ENCODE measurements at places on chromosomes 12 and 14.

DNA sequence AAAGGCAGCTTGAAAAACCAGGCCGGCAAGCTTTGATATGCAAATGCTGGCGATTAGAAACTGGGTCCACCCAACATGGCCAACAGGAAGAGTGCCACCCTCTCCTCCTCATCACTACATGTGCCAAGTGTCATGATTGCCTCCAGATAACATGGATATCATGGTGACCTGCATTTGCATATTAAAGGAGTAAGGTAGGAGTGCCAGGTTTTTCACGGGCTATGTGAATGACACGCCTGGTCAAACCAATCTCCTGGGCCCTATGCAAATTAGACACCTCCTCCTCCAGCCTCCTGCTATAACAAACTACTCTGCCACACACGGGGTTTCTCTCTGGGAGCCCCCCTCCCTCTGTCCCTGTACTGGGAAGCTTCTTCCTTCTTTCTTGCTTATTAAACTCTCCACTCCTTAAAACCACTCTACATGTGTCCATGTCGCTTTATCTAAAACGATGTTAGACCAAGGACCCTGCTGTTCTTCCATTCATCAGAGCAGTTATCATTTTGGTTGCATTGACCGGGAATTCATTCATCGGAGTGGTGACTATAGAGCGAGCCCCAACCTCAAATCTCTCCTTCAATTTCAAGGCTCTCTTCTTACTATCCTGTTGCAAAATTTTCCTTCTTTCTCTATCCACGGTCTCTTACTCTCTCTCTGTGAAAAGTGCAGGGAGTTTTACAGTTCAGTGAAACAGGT is 27.5 kb downstream of the APOBEC1 start:
- DNase-seq = no peak

DNA sequence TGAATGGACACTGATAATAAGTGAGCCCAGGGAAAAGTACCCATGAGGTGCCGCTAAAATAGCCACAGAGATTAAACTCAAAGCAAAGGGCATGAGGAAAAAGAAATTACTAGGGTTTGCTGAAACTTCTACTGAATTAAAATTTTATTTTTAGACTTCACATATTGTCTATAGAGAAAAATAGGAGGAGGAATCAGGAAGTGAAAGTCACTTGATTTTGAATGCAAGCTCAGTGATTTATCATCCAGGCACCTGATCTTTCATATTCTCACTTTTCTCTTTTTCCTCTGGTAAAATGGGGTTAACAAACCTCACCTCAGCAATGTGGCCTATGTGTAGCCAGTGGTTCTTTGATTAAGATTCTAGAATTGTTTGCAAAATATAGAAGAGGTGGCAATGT is 479.8 kb downstream of the BCL11B start:
- no peak for DNase-seq

GRCh38 chr14:43338713-43339112 is 1168.4 kb downstream of the FSCB start:
- DNase-seq = no peak

- no peak for DNase-seq
Measured at GRCh38 chr12:98741196-98741555, 96.1 kb downstream of the APAF1 start.

GRCh38 chr12:6198985-6199530 is 1.1 kb upstream of the CD9 start:
- DNase-seq = no peak

- no peak for DNase-seq
Measured at GRCh38 chr14:29858299-29858698, 69.3 kb downstream of the PRKD1 start.

GRCh38 chr12:81520064-81520945 is 238.8 kb downstream of the PPFIA2 start:
- no peak for DNase-seq

- no peak for DNase-seq
Measured at GRCh38 chr12:117279606-117280005, 81.8 kb downstream of the NOS1 start.

GRCh38 chr14:36755756-36756155 is 94.1 kb downstream of the PAX9 start:
- no peak for DNase-seq

- no peak for DNase-seq
Measured at GRCh38 chr14:89507521-89507920, 90.5 kb upstream of the FOXN3 start.

DNA sequence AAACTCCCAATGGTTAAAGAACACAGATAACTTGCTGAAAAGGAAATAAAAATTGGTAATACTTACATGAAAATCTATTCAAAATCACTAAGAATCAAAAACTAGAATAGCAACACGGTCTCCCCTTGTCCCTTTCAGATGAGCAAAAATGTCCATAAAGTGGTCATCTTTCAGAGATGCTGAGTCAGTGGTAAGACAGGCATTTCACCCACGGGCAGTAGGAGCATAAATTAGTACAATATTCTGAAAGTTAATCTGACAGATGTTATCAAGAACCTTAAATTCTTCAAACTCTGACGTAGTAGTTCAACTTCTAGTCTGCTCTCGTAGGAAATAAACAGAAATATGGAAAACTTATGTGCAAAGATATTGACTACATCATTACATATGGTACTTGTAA is 33.1 kb upstream of the GNPNAT1 start:
- no peak for DNase-seq

DNA sequence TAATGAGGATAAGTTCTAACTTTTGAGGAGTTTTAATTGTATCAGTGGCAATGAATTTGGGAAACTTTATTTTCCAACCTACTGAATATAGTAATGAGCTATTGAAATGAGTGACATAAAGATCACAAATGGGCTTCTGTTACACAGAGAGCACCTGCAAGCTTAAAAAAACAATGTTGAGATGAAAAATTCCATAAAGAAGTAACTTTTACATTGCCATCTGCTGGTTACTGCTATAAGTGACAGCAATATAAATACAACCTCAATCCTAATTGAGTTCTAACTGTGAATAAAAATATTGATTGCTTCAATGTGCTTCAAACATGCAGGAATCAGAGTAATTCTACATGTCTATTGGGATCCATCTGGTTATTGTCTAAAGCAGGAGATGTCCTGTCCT is 14.2 kb downstream of the WIF1 start:
- no peak for DNase-seq
